OCI-LY7 (cell line): ENCODE measurements at places on chromosomes 5 and 9.

DNA sequence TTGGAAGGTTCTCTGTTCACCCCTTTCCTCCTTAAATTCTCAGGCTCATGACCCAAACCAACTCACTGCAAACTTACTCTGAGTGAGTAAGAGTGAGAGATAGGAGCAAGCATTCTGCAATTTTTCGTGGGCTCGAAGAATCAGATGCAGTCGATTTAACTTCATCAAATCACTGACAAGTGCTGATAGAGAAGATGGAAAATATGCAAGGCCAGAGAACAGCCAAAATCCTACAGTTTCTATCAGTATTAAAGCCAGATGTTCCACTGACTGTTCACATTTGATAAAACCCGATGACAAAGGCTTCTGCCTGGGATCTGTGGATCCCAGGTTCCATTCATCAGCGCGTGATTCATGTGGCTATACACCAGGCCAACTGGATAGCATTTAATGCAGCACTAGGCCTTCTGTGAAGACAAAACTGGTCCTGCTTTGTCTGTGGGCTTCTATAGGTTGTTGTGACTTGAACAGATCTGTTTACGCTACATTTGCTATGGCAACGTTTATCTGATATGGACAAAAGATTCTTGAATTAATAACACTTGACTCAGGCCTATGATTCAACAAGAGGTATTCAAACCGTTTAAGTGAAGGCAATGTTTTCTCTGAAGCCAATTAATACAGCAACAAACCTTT lies 251.2 kb downstream of the NFIB start:
- DNase-seq, result no peak

DNA sequence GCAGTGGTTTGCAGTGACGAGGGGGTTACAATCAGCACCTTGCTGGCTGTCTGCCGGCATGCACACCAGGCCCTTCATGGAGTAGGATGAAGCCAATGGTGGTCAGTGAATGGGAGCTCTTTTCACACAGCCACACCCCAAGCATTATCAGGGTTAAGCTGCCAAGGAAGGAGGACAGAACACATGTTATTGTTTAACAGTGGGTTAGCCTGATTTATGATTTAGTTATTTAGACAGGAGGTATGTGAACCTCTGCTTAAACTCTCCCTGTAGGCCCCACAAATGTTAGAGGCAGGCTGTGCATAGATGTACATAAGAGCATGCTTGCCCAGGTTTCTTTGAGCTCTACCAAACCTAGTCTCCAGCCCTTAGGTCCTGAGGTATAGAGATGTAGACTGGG lies 262.9 kb downstream of the SPOCK1 start:
- DNase-seq, result no peak

DNA sequence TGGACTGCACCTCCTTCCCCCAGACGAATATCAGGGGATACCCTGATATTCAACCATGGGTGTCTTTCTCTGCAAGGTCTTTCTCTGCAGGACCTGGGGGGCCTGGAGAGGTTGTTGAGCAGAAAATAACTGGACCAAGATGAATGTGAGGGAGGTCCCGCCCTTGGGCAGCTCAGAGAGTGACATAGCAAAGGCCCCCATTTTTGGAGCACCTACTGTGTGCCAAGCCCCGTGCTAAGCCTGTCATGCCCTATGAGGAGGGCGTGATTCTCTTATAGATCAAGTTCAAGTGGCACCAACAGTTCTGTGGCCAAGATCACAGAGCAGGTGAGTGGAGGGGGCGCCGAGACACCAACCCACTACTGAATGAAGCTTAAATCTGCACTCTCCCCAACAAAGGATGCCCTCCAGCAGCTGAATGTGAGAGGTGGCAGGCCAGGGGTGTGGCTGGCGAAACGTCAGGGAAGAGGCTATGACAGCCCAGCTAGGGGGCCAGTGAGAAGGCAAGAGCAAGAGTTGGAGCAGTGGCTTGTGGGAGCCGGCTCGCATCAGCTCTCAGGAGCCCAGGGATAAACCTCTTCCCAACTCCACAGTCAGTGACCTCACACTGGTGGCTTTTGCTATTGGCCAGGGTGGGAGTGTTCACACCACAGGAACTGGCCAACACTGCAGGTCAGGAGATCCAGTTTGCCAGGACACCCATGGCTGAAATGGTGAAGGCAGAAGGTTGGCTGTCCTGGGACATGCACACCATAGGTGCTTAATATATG lies 5.3 kb downstream of the SARDH start:
- DNase-seq, result no peak

- DNase-seq, result no peak
Observed at GRCh38 chr9:18863791-18864190, 169.2 kb downstream of the SAXO1 start.

GRCh38 chr5:122565331-122565730 lies 209.5 kb upstream of the SNX2 start:
- DNase-seq, result no peak

DNA sequence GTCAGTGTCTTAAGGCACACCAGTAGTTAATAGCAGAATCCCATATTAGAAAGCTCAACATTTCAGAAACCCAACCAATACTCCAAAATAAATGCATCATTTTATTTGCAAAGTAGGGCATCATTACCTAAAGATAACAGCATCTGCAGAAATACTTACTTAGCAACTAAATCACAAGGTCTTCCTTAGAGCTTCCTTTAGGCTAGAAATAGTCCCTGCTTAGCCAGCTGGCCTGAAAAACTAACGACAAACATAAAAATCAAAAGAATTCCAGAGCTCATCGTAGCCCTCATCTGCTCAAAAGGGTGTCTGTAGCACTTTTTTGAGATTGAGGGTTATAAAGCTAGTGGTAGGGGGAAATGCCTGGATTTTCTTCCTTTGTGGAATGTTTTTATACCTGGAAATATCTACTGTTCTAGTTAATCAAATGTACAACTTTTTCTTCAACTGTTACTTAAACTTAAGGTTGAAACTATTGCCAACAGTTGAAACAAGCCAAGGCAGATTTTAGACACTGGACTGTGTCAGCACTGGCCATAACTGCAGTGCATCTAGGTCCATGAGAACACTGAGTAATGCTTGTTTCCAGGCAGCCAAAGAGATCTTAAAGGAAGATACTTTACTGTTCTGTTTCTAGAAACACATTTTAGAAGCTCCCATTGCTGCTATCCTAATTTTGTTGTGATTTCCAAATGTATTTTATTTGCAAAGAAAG lies 129.4 kb upstream of the RASA1 start:
- DNase-seq, result no peak

- DNase-seq, result no peak
Observed at GRCh38 chr9:137168904-137169856, 671 bp downstream of the LRRC26 start.

- DNase-seq, result no peak
Observed at GRCh38 chr5:148488757-148489156, 105.0 kb downstream of the FBXO38 start.

GRCh38 chr5:16735101-16736060 lies 118.6 kb upstream of the RETREG1 start:
- no peak for DNase-seq

DNA sequence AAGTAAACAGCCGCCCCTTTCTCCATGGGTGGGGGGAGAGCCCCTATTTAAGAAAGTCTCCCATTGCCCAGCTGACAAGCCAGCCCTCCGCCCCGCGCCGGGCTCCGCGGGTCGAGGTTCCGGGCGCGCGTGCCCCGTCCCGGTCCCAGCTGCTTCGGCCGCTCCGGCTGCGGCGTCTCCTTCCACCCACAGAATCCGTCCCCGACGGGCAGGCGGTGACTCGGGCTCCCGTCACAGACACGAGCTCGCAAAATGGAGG lies 223 bp downstream of the NR3C1 start:
- DNase-seq, result no peak

- peak; percentile 53 for DNase-seq
Observed at GRCh38 chr9:137276473-137277328, 825 bp upstream of the TOR4A start.

DNA sequence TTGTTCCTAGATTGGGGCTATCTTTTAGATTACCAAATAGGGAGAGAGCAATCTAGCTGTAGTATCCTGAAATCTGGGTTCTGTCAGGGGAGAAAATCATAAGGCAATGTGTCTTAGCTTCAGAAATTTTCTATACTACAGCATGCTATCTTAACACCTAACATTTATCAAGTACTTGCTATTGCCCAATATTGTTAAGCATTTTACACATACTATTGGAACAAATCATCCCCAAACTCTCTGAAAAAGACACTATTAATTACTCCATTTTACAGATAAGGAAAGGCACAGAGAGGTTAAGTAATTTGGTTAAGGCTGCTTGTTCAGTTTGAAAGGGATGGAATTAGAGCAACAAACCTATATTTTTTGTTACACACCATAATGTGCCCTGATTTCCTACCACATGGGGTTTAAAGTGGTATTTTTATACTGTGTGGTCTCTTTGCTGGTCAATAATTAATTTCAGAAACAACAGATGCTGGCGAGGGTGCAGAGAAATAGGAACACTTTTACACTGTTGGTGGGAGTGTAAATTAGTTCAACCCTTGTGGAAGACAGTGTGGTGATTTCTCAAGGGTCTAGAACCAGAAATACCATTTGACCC lies 57.2 kb upstream of the RIC1 start:
- DNase-seq, result no peak

GRCh38 chr9:82553654-82554366 lies 509.1 kb downstream of the RASEF start:
- DNase-seq, result no peak

DNA sequence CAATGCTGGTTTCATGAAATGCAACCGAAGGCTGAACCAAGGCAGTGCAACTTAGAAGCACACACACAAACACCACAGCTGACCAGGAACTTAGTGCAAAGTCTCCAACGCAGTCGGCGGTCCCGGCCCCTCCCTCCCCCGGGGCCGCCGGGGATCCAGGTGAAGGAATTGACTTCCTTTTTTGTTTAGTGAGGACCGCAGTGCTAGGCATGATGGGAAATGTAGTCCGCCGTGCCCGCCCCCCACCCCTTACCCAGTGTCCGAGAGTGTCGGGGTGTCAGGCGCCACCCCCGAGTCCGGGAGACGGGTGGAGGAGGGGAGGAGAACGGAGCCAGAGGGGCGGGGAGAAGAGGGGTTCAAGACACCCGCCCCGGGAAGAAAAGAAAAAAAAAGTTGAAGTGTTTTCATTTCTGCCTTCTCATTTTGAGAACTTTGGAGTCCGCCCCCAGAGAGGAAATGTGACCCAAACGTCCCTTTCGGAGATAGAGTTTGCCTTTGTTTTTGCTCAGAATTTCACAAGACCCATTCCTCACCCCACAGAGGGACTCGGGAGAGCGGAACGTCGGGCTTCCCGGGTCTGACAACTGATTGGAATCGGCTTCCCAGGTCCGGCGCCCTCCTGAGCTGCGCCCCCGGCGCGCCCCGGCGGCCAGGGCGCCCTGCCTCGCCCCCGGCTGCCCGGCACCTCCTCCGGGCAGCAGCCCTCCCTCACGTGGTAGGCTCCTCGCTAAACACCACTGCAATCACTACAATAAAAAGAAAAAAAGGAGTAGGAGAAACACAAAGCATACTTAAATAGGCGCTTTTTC lies 2.0 kb downstream of the IER5L start:
- peak; percentile 81 for DNase-seq

DNA sequence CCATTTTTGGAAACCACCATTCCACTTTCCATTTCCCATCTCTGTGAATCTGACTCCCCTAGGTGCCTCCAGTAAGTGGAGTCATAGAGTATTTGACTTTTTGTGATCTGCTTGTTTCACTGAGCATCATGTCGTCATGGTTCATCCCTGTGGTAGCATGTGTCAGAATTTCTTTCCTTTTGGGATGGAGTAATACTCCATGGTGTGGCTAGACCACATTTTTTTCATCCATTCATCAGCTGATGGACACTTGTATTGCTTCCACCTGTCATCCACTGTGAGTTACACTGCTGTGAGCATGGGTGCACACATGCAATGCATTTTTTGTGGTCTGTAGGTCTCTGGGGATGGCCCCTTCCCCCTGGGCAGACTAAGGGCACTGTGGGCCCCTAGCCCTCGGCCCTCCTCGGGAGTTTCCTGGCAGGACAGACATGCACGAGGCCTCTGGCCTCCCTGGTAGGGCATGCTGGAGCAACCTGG lies 115.9 kb downstream of the GADD45G start:
- no peak for DNase-seq

- no peak for DNase-seq
Observed at GRCh38 chr5:556909-557441, 32.7 kb upstream of the SLC9A3 start.

- no peak for DNase-seq
Observed at GRCh38 chr5:103706939-103707682, 144.5 kb upstream of the NUDT12 start.

GRCh38 chr5:9401786-9402472 lies 143.9 kb downstream of the SEMA5A start:
- no peak for DNase-seq

DNA sequence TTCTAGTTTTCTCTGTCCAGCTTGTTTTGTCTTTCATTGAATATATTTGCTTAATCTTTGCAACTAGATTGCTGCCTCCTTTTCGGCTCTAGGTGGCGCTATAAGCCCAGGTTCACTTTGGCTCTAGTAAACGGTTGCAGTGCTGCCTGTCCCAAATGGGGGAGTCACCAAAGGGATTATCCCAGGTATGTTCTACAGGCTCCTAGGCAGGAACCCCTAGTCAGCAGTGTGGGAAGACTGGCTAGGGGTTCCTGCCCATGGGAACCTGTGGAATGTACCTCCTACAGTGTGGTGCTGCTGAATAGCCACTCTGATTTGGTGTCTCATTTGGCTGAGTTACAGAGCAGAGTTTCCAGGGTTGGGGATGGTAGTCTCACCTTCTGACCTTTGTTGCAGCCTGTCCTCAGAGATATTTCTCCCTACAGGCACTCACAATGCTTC lies 85.2 kb downstream of the ARSB start:
- peak; percentile 32 for DNase-seq

GRCh38 chr5:150496098-150496497 lies 11.8 kb upstream of the NDST1 start:
- no peak for DNase-seq

DNA sequence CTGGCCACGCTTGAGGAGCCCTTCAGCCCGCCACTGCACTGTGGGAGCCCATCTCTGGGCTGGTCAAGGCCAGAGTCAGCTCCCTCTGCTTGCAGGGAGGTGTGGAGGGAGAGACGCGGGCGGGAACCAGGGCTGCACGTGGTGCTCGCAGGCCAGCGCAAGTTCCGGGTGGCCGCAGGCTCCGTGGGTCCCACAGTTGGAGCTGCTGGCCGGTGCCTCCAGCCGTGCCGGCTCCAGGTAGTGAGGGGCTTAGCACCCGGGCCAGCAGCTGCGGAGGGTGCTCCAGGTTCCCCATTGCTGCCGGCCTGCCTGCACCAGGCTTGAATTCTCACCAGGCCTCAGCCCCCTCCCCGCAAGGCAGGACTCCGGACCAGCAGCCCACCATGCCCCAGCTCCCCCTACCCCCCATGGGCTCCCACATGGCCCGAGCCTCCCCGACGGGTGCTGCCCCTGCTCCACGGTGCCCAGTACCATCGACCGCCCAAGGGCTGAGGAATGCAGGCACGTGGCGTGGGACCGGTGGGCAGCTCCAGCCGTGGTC lies 192.8 kb upstream of the IZUMO3 start:
- no peak for DNase-seq
